SHP77 (cell line): ENCODE measurements at places on chromosomes 12 and 14.

GRCh38 chr14:98170575-98170974 is 1101.4 kb downstream of the BCL11B start:
- DNase-seq, result no peak

- DNase-seq, result no peak
These were observed 201.3 kb downstream of the GPHN start for GRCh38 chr14:66709291-66709690.

DNA sequence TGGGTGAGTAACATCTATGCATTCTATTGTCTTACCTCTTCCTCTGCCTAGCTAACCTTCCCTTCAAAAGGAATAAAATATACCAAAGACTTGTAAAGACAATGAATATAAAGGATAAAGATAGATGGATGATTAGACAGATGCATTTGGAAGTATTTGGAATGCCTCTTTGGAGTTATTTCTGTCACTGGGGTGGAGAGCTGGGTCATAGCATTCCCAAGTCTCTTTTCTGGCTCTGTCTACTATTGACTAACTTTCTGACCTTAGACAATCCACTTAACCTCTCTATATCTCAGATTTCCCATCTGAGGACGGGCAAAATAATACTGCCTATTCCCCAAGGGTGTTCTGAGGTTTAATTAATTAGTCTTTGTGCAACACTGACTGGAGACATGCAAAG is 517.4 kb downstream of the DIO2 start:
- no peak for DNase-seq

DNA sequence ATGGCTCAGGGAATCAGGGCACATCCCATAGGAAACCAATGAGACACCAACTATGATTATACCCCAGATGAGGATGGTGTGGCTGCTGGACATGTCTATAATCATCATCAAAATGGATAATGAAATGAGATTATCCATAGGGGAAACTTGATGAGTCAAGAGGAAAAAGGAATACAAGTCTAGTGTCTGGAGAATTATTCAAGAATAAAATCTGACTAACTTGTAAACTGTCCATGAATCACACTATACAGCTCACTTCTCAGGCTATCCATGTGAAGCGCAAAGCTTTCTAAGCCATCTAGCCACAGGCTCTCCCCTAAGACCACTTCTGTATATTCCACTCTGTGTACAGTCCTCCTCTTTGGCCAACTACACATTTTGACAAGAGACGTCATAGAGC is 52.5 kb downstream of the DUSP16 start:
- DNase-seq, result no peak

GRCh38 chr12:57086493-57087009 is 2.4 kb upstream of the NAB2 start:
- peak; percentile 60 for DNase-seq

- DNase-seq, result no peak
These were observed 125.4 kb downstream of the CAND1 start for GRCh38 chr12:67394550-67394949.

DNA sequence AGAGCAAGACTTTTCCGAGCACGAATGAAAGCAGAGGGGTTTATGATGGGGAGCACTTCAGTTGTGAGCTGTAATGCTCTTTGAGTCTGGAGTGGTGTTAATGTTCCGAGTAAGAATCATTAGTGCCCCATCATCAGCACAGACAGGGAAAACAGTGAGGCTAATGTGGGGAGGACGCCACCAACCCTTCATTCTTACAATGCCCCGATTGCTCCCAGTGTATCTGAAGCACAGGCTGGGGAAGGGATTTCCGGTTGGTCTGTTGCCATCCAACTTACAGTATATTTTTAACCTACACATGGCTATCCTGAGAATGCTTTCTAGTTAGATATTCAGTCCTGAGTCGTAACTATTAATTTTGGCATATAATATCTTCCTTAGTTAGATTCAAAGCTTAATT is 141.6 kb downstream of the APAF1 start:
- DNase-seq, result no peak

- no peak for DNase-seq
These were observed 10.5 kb upstream of the WNT5B start for GRCh38 chr12:1618489-1618888.

DNA sequence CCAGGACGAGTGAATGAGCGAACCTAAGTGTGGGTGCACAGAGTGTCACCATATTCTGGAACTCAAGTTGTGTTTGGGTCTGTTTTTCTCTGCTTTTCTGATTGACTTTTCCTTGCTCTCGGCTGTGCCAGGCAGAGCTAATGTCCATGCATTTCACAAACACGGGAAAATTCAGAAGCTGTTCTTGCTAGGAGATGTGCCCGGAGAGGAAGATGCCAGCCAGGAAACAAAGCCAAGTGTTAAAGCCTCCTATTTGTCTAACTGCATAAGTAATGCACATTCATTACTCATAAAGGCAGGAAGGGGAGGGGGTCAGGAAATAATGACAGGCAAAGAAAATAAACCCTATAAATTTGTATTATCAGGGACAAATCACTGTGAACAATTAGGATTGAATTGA is 250.4 kb upstream of the SFSWAP start:
- no peak for DNase-seq

GRCh38 chr14:26008290-26008689 is 589.5 kb downstream of the NOVA1 start:
- no peak for DNase-seq

DNA sequence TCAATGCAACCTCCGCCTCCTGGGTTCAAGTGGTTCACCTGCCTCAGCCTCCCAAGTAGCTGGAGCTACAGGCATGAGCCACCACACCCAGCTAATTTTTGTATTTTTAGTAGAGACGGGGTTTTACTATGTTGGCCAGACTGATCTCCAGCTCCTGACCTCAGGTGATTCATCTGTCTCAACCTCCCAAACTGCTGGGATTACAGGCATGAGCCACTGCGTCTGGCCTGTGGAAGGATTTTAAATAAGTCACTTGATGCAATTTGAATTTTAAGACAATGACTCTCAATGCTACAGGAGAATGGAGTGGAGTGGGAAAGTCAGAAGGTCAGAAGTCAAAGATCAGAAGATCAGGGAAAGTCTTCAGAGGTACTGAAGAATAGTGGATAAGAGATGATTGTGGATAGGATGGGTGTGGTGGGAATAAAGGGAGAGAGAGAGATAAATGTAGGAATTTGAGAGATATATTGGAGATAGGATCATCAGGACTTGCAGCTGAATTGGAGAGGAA is 15.4 kb downstream of the TMEM52B start:
- no peak for DNase-seq

DNA sequence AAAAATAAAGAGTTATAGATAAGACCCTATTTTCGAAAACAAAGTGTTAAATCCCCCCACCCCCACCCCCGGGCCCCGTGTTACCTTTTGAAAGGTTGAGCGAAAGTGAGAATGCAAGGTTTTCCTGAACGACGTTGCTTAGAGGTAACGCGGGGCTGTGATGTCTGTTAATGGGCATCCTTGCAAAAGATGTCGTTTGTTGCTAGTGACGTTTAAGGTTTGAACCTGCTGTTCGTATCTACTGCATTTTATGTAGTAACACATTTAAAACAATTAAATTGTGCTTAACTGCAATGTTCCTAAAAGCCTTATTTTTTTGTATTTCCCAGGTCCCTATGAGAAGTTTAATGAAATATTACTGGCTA is 1.2 kb downstream of the CPSF6 start:
- DNase-seq, result no peak

- no peak for DNase-seq
These were observed 85.0 kb downstream of the SYT1 start for GRCh38 chr12:78949532-78949931.

DNA sequence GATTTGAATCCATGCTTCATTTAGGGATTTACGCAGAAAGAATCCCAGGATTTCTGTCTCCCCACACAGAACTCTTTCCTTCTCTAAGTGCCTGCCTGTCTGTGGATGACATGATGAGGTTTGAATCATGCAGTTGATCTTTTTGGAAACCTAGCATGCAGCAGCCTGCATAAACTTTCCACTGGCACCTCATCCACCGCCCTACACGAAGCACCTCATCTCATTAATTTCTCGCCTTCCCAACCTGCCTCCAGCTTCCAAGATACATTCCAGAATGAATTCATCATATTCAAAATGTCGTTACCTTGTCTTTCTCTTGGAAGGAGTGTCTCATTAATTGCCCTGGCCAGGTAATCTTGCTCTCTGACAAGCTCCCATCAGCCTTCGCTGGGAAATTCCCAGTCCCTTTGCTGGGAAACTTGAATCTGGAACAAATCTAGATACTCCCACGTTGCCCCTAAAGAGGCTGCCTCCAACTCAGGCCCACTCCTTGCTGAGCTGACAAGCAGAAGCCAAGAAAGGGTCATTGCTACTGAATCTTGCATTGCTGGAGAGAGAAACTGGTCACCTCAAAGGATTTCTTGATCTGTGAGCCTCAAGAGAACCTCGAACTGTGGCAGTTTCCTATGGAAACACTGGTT is 48.2 kb downstream of the SERPINA3 start:
- DNase-seq, result no peak

DNA sequence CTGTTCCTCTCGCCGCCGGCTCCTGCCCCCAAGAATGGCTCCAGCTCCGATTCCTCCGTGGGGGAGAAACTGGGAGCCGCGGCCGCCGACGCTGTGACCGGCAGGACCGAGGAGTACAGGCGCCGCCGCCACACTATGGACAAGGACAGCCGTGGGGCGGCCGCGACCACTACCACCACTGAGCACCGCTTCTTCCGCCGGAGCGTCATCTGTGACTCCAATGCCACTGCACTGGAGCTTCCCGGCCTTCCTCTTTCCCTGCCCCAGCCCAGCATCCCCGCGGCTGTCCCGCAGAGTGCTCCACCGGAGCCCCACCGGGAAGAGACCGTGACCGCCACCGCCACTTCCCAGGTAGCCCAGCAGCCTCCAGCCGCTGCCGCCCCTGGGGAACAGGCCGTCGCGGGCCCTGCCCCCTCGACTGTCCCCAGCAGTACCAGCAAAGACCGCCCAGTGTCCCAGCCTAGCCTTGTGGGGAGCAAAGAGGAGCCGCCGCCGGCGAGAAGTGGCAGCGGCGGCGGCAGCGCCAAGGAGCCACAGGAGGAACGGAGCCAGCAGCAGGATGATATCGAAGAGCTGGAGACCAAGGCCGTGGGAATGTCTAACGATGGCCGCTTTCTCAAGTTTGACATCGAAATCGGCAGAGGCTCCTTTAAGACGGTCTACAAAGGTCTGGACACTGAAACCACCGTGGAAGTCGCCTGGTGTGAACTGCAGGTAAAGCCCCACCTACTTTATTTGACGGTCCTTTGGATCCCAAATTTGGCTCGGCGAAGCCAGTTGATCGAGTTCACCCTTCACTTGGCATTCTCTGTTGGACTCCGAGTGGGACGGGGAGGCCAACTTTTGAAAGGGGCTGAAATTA is 1.5 kb downstream of the WNK1 start:
- no peak for DNase-seq

- DNase-seq, result no peak
These were observed 44.5 kb downstream of the ASCL4 start for GRCh38 chr12:107818984-107819383.

DNA sequence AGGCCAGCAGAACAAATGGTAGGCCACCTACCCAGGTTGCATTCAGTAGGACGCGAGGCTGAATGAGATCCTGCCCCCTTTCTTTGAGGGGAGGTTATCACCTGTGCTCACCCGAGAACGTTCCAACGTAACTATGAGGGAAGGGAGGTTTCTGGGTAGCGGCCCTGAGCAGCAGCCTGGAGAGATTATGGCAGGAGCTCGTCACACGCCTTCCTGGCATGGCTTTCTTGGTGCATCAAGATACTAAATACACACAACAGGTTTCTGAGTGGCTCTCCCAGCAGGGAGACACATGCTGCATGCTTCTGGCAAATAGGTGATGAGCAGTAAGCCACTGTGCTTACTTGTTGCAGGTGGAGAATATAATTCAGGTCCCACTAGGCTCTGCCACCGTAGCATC is 147.7 kb downstream of the CALM1 start:
- DNase-seq, result no peak

GRCh38 chr12:99498756-99499155 is 148.8 kb upstream of the GARIN6 start:
- no peak for DNase-seq
